Iris pigment epithelial cell (primary cell): ENCODE measurements at places on chromosomes 7 and 10.

DNA sequence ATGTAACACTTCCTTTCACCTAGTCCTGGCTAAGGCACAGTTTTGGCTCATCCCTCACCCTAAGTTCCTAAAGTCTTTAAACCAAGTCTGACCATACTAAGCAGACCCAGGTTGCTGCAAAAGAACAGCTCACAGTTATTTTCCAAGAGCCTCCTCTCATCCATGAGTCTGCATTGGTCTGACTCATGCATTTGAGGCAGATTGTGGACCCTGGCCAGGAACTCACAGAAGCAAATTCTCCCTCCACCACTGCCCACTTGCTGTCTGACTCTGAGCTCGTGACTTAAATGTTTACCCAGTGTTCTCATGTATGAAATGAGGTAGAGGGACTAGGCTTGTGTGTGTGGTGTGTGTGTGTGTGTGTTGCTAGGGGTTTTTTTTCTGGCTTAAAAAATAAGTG, 1272.8 kb downstream of the TYW1 start:
- DNase-seq = peak; percentile 36

- no peak for DNase-seq
These were observed 415.0 kb downstream of the SFMBT2 start for GRCh38 chr10:6995831-6996230.

DNA sequence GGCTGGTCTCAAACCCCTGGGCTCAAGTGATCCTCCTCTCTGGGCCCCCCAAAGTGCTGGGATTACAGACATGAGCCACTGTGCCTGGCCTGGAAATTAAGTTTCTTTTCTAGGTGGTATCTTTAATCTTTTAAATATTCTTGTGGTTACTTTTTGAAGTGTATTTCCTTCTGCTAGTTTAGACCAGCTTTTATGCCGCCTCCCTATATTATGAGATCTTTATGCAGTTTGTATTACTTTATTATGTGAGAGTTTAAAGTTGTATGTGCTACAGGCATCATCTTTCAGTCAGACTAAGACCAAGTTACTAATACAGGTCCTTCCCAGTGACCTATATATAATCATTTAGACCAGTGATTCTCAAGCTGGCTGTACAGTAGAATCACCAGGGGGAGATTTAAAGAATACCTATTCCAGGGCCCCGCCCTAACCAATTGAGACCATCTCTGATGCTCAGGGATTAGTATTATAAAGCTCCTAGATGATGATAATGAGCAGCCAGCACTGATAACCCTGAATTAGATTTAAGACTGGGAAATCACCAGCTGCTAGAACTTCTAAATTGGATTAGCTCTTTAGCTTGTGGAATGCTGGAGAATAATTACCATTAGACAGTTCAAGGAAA, 11.3 kb downstream of the INPP5F start:
- no peak for DNase-seq

DNA sequence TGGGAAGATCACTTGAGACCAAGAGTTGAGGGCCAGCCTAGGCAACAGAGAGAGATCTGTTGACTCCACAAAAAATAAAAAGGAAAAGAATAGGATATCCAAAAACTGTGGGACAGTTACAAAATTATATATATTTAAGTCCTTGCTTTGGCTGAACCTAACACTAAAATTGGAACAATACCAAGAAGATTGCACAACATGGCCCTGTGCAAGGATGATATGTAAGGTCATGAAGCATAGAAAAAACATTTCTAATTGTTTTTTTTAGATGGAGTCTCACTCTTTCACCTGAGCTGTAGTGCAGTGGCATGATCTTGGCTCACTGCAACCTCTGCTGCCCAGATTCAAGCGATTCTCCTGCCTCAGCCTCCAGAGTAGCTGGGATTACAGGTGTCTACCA, 139.0 kb downstream of the TPST1 start:
- peak; percentile 84 for DNase-seq

DNA sequence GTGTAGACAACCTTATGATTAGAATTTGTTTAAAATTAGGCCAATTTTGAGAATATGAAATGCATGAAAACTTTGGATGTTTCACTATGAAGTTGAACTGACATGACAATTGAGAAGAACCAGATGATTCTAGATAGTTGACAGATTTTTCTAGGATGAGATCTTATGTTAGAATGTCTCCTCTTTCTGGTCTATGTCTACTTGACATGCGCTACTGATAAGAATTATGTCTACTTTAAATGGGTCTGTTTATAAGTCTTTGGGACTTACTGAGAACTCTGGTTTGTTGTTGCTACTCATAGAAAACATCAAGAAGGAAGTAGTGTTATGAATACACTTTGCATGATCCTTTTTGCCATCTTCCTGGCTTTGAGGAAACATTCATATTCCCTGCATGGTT, 228.2 kb upstream of the CCDC6 start:
- DNase-seq = no peak

- peak; percentile 49 for DNase-seq
These were observed 18.3 kb downstream of the DNAJB12 start for GRCh38 chr10:72336259-72337038.
